ENCODE measurements at places on chromosomes 16 and 17.
A peak's percentile ranks its signal among the peaks of the same experiment; 100 is the strongest.

DNA sequence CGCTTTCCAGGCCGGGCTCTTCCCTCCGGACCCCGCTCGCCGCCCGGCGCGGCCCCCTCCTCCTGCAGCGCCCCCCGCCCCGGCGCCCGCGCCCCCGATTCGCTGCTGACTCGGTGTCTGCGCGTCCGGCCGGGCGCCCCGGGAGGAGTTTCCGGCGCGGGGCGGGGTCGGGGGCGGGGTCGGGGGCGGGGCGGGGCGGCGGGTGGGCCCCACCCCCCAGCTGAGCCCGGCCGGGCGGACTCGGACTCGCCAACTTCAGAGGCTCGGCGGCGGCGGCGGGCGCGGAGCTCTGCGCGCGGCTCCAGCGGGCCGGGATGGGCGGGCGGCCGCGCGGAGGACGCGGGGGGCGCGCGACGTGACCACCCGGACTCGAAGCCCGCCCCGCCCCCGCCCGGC, at the start of gene METRNL:
Gene METRNL, plus strand, starts transcription at position 258 of the 396 bp plus-strand sequence. CDS start 207 bp downstream, outside the sequence.
- no peak for DNase-seq

- DNase-seq, result peak; percentile 7
These were observed 38.5 kb upstream of the NKD1 start for GRCh38 chr16:50509521-50510341.

GRCh38 chr16:67236563-67237395, 9.8 kb downstream of the TMEM208 start:
- DNase-seq, result peak; percentile 13

- DNase-seq, result no peak
These were observed 324.1 kb downstream of the HAPSTR1 start for GRCh38 chr16:9415545-9415944.

GRCh38 chr17:73491648-73492047, 152.6 kb downstream of the SDK2 start:
- DNase-seq, result no peak

- DNase-seq, result no peak
These were observed 625.1 kb downstream of the HS3ST4 start for GRCh38 chr16:26316683-26317464.

DNA sequence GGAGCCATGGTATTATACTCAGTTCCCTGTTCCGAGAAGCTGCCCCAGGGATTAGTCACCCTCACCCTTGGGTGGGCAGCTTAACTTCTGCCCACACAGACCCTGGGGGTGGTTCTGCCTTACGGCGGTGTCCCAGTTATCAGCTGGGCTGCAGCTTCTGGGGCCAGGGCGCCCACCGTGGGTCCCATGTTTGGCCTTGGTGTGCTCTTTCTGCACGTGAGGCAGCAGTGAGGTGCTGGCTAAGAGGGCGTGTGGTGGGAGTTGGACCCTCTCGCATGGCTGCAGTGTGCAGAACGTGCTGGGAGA, 46.7 kb downstream of the RAB11FIP3 start:
- no peak for DNase-seq

- no peak for DNase-seq
These were observed 41.8 kb downstream of the TEKT5 start for GRCh38 chr16:10652730-10653590.

DNA sequence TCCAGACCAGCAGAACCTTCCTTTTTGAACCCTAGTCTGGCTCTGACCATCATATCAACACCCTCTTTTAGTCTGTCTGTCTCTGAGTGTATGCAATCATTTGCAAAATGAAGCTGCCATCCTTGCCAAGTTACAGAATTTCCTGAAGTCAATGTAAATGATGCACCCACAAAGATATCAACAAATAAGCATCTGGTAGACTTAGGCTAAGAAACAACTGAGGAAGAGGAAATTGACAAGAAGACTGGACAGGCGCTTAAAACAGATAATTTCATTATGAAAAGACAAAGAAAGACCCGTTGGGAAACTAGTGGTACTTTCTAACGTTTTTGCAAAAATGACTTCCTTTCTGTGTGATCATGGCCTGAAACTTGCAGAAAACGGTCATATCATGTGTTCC, 24.7 kb upstream of the CIITA start:
- DNase-seq, result no peak

- no peak for DNase-seq
These were observed 12.1 kb downstream of the TBC1D26 start for GRCh38 chr17:15744074-15744676.

GRCh38 chr17:42009170-42009569, 8.1 kb downstream of the DNAJC7 start:
- DNase-seq, result no peak

GRCh38 chr16:79165079-79165478, 435.5 kb downstream of the MAF start:
- no peak for DNase-seq

GRCh38 chr16:85859818-85860125, 39.2 kb upstream of the IRF8 start:
- DNase-seq, result no peak

DNA sequence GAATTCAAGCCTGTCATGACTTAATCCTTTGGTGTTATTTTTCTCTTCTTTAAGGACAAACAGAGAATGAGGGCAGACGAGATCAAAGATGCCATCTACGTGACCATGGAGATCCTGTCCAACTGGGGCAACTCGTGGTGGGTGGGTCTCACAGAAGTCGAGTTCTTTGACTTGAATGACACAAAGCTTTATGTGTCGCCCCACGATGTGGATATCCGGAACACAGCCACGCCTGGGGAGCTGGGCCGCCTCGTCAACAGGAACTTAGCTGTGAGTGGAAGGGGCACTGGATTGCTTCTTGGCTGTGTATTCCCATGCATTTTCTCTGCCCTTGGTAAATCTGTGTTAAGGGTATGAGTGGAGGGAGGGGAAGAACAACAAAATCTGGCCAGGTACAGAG, 158.7 kb downstream of the KATNIP start:
- DNase-seq, result no peak

- no peak for DNase-seq
These were observed 44.8 kb upstream of the NLRP1 start for GRCh38 chr17:5629128-5629527.

DNA sequence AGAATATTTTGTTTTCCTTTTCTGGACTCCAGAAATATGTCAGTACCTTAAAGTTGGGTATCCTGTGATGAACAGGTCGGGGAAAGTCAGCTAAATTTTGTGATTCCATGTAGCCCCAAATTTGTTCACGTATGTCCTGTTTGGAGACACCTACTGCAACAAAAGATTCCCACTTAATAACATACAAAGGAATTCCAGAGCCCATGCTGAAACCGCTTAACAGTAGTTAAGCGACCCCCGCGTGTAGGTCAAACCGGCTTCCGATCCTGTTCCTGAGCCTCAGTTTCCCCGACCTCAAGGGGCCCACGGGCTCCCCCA, 477 bp downstream of the MTHFSD start:
- no peak for DNase-seq

DNA sequence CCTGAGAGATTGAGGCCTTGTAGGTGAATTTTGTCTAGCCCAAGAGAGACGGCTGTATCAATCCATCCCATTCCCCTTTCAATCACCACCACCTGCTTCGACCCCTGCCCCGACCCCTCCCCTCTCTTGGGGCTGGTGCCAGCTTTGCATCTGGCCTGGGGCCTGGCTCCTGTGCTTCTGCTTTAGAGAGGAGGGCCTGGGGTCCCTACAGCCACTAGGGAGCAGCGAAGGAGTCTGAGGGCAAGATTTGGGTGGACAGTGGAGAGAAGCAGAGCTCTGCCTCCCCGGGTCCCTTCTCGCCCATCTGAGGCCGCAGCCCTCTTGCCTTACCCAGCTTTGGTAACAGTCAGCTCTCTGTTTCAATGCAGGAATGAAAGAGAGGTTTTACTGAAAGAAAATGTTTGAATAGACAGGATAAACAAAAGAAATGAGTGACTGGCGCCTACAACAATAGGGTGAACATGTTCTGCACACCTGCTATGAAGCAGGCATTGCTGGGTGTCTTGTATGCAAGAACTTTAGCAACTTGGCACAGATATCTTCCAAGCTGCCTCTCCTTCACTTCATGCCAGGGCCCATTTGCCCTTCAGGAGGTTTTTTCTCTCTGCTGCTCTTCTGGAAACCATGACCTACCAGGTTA, 57.4 kb downstream of the SLC47A1 start:
- DNase-seq, result no peak

DNA sequence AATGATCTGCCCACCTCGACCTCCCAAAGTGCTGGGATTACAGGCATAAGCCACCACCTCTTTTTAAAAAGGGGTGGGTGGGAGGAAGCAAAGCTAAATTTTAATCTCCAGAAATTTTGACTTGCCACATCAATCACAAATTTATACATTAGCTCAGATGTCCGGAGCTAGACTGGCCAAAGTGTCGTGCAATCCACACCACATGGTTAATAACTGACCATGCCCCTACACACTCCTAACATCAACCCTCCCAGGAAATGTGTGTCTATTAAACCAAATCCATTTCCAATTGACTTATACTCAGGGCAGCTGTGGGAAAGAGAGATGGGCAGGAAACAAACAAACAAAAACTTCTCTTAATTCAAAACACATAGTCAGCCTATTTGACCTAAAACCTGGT, 29.9 kb downstream of the SMURF2 start:
- DNase-seq, result no peak

DNA sequence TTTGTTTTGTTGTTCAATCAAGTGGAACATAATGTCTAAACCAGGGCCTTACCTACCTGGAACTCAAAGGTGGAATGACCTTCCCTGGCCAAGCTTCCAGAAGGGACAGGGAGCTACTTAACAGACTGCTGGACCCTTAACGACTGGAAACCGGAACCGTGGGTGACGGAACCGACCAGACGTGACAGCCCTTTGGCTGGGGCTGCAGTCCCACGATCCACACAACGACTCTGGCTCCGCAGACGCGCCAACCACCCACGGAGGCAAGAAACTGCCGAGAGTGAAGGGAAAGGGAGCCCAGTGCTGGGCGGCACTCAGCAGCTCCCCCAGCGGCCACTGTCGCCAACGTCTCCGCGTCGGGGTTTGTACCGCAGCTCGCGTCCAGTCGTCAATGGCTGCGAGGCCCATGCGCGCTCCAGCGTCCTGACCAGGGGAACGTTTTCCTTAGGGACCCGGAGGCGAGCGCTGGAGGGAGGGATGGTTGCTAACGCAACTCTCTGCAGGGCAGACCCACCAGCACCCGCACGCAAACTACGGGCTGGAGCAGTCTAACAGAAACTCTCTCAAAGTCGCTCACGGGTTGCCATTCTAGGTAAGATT, 5.5 kb upstream of the KIF22 start:
- peak; percentile 74 for DNase-seq

DNA sequence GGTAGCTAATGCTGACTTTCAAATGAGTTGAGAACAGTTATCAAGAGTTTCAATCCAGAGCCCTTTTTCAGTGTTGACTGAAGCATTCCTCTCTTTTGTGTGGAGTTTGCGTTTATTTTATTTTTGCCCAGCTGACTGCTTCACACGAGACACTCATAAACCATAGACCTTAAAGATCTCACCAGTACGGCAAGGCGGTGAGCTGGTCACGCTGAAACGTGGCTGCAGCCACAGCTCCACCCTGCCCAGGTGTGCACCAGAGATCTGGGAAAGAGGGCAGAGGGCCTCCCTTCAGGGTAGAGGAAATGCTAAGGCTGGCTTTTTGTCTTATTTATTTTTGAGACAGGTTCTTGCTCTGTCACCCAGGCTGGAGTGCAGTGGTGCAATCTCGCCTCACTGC, 112.2 kb downstream of the AATF start:
- DNase-seq, result no peak
